Brain pericyte (primary cell): ENCODE measurements at places on chromosomes 13 and 19.

DNA sequence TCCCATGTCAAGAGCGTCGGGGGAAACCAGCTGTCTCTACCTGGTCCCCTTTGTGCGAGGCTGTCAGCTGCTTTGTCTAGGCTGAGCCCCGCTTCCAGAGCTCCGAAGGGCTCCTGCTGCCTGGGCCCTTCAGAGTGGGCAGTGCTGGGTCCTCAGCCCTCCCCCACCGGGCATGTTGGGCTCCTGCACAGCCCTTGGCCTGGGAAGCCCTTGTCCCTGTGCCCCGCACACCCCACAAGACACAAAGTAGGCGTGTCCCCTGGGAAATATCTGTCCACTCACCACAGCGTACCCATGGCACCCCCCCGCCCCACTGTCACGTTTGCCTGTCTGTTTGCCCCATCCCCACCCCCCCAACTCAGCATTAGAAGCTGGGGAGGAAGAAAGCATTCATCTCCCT is 39.6 kb upstream of the RANBP3 start:
- no peak for DNase-seq

- no peak for DNase-seq
These were observed 77.4 kb upstream of the PCDH8 start for GRCh38 chr13:52925775-52926285.

GRCh38 chr19:56566904-56567273 is 379 bp upstream of the ZNF470 start:
- DNase-seq: no peak

DNA sequence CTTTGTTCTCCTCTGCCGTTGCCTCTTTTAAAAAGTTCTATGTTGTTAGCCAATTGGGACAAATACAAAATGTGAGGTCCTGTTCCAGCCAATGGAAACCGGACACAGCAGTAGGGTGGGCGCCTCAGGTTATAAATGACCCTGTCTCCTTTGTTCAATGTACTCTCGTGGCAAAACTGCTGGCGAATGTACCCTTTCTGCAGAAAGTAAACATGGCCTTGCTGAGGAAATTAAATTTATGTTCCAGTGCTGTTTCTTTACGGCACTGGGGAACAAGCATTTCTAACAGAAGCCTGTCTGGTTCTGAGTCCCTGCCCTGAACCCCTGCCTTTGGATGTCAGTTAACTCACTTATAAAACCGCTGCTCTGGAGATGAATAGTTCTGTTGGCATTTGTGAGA is 140.7 kb downstream of the PCCA start:
- DNase-seq: no peak

- no peak for DNase-seq
These were observed 13.0 kb downstream of the ZIC5 start for GRCh38 chr13:99958406-99959126.

GRCh38 chr13:38090913-38091312 is 221.3 kb upstream of the TRPC4 start:
- no peak for DNase-seq
